Activated naive CD4-positive, alpha-beta T cell (primary cell): ENCODE measurements at places on chromosomes 11 and 22.

- no peak for DNase-seq
These were observed 78.9 kb downstream of the ZBTB16 start for GRCh38 chr11:114138411-114138810.

DNA sequence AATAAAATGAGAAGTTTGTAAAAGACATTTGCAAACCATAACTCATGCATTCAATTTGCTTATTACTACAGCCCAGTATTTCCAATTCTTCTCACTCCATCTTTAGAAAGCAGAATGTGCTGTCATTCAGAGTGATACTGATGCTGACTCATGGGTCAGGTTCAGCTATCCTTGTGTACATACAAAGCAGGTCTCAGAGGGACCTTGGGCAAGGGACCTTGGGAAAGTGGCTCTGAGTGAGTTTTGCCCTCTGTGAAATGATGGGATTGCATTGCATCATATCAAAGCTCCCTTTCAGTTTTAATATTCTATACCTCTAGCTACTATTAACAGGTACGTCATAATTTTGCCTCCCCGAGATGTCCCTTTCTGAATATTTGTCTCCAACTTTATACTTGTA is 848.7 kb downstream of the OPCML start:
- no peak for DNase-seq

DNA sequence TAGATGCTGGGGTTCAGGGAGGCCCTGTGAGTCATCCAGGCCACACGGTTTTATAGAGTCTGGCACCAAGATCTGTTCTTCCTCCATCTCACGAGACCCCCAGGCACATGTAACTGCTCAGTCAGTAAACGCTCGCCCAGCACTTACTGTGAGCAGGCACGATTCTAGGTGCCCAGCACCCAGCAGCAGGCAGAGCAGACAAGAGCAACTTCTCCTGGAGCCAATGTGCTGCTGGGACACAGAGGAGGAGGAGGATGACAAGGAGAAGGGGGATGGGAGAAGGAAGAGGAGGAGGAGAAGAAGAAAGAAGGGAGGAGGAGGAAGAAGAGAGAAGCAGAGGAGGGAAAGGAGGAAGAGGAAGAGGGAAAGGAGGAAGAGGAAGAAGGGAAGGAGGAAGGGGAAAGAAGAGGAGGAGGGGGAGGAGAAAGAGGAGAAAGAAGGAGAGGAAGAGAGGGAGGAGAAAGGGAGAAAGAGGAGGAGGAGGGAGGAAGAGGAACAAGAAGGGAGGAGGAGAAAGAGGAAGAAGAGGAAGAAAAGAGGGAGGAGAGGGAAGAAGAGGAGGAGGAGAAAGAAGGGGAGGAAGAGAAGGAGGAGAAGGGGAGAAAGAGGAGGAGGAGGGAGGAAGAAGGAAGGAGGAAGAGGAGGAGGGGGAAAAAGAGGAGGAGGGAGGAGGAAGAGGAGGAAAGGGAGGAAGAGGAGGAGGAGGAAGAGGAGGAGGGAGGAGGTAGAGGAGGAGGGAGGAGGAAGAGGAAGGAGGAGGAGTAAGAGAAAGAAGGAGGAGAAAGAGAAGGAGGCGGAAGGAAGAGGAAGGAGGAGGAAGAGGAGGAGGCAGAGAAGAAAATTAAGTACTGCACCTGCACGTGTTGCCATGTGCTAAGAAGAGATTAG is 77.6 kb upstream of the RTL6 start:
- no peak for DNase-seq

DNA sequence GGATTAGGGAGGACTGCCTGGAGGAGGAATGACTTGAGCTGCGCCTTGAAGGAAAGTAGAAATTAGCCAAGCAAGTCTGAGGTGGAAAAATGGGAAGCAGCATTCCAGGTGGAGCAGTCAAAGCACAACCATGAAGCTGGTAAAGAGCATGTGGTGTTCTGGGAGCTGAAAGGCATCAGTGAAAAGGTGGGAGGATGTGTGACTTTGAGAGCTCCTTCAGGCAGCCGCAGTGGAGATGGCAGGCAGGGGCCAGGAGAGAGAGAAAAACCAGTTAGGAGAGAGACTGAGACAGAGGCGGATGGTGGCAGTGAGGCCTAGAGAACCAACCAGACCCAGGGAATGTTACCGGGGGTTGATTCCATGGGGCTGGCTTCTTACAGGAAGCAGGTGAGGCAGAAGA is 393.4 kb downstream of the MIAT start:
- DNase-seq: no peak

DNA sequence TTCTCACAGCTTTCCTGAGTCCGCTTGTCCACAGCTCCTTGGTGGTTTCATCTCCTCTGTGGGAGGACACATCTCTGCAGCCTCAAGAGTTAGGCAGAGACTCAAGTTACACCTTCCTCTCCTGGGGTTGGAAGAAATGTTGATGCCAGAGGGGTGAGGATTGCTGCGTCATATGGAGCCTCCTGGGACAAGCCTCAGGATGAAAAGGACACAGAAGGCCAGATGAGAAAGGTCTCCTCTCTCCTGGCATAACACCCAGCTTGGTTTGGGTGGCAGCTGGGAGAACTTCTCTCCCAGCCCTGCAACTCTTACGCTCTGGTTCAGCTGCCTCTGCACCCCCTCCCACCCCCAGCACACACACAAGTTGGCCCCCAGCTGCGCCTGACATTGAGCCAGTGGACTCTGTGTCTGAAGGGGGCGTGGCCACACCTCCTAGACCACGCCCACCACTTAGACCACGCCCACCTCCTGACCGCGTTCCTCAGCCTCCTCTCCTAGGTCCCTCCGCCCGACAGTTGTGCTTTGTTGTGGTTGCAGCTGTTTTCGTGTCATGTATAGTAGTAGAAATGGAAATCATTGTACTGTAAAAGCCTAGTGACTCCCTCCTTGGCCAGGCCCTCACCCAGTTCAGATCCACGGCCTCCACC is 11.7 kb downstream of the RASD2 start:
- DNase-seq: peak; percentile 66

DNA sequence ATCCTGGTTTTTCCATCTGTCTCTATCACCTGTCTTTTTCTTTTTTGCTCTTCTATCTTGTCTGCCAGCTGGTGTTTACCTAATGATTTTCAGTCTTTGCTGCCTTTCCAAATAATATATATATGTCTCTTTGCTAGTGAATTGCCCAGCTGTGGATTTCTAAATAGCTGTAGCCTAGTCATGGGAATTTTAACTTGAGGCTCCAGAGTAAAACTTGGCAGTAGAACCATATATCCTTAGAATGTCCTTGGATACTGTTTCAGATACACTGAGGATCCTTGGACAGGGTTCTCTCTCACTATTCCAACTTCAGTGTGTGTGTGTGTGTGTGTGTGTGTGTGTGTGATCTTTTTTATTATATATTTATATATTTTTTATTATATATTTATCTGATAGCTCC is 2285.3 kb downstream of the LRRC4C start:
- no peak for DNase-seq

GRCh38 chr11:129637473-129637872 is 178.2 kb upstream of the TMEM45B start:
- DNase-seq: no peak

- DNase-seq: no peak
These were observed 2.3 kb upstream of the MALAT1 start for GRCh38 chr11:65496304-65497140.

GRCh38 chr11:47992959-47993820 is 12.8 kb downstream of the PTPRJ start:
- no peak for DNase-seq

GRCh38 chr22:50182176-50183081 is 3.3 kb upstream of the TRABD start:
- DNase-seq: no peak

DNA sequence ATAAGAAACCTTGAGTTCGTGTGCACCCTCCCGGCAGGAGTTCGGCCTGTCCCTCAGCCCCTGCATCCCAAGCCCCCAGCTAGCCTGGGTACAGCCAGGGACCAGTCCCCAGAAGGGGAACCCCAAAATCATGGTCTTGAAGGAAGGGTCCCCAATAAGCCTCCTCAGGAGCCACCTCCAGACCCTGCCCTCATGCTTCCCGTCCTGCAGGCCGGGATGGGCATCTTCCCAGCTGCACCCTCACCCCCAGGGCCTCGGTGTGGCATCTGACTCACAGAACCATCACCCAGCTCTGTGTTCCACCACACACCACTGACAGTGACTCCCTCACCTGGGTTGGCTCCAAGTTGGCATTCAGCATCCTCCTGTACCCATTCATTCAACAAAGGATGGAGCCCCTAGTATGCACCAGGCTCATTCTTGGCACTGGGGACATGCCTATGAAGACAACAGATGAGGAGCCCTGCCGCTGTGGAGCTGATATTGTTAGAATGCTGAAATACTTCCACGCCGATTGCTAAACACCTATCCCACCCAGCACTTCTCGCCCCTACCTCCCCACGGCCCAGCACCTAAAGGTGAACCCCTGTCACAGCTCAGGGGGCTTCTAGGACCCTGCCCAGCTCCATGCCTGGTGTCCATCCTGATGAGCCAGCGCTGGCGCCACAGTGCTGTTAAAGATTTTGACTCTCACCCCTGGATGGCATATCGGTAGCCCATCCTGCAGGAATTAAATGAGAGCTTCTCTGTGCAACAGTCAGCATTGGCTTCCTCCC is 77.8 kb downstream of the BUD13 start:
- DNase-seq: no peak

GRCh38 chr11:72456651-72457050 is 22.3 kb upstream of the CLPB start:
- no peak for DNase-seq

- DNase-seq: no peak
These were observed 10.6 kb downstream of the MTFP1 start for GRCh38 chr22:30436196-30436595.

DNA sequence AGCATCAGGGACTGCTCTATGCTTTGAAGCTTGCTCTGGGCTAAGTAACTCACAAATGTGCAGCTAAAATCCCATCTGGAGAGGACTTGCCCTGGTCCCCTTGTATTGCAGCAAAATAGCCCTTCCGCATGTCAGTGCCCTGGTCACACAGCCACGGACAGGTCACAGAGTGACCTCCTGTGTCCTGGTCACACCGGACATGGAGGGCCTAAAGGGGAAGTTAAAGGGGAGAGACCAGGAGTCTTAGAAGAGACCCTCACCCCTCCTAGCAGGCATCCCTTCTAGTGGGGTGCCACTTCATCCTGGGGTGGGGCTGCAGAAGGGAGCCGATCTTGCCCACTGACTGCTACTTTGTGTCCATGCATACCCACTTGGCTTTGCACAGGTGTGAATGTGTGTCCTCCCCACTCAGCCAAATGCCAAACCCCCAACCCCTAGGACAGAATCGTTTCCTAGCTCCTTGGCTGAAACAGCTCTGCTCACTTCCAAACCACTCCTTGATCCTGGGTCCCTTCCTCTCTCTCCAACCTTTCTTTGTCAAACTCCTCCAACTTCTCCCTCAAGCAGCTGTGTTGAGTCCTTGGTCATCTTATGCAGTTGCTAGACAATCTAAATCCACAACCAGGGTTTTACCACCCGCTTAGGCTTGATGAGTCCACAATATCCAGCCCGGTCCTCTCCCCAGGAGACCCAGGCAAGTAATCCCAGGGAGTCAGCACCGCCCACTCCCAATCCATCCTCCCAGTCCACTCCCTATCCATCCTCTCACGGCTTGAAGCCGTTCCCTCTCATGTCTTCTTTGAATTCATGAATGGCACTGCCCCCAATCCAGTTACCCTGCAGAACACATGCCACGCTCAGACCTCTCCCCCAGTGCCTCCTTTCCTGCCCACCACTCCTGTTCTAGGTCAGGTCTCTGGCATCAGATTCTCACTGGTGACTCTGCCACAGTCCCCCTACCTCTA is 3.3 kb upstream of the FXYD6 start:
- DNase-seq: no peak

DNA sequence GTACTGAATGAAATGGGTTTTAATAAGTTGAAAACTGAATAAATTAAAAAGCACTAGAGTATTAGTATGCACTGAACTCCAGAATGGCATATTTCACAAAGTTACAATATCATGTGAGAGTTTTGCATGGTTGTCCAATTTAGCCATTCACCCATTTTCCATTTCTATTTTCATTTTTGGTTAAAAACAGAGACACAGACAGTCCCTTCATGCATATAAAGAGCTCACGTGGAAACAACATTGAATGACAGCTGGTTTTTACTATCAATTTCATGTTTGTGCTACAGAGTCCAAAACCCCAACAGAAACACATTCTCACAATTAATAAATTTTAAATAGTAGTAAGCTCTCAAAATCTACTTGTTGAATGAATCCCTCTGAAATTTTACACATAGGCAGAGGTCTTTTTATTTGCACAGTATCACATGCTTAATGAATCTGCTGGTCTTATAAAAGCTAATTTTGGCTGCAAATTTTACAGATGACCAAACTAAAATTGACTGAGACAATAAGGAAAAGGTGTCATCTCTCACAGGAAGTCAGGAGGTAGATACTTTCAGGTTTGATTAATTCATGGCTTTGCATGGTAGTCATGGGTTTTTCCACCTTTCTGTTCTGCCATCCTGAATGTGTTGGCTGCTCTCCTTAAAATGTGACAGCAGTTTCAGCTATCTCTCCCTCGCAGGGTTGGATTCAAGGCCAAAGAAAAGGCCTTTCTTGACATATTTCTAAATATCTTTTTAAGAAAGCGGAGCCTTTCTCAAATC is 20.6 kb upstream of the DDI1 start:
- DNase-seq: no peak

DNA sequence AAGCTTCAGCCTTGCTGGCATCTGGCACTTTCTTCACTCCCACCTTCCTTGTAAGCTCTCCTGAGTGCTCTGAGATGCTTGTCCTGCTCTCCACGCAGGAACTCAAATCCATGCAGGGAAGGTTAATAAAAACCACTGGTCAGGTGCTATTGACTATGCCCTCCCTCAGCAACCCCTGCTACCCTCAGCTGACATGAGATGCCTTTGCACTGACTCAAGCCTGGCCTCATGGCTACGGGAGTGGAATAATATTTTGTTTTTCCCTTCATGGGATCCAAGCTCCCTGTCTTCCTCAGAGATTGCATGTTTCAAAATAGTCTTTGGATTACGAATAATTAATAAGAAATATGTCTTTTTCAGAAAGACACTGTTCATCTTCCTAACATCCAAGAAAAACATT is 31.7 kb upstream of the ABCC8 start:
- no peak for DNase-seq

- no peak for DNase-seq
These were observed 54.9 kb upstream of the BLID start for GRCh38 chr11:122170815-122171475.

- peak; percentile 36 for DNase-seq
These were observed 57.5 kb downstream of the BTG4 start for GRCh38 chr11:111454561-111455192.

- no peak for DNase-seq
These were observed 123.4 kb downstream of the COMMD9 start for GRCh38 chr11:36165621-36166397.

- DNase-seq: no peak
These were observed 144.6 kb downstream of the ATG16L2 start for GRCh38 chr11:72958791-72959190.
